ENCODE measurements at places on chromosomes 6 and 20.

DNA sequence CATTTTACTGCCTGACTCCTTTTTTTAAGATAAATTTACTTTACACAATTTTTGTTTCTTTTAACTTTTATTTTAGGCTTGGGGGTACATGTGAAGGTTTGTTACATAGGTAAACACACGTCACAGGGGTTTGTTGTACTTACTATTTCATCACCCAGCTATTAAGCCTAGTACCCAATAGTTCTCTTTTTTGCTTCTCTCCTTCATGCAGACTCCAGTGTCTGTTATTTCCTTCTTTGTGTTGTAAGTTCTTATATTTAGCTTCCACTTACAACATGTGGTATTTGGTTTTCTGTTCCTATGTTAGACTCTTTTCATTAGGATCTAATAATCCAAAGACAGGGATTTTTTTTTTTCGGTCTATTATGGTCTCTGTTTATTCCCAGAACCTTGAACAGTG lies 83.5 kb upstream of the CCN6 start:
- DNase-seq: no peak

- DNase-seq: no peak
Measured at GRCh38 chr6:43798688-43799444, 28.9 kb downstream of the VEGFA start.

- no peak for DNase-seq
Measured at GRCh38 chr6:144519426-144519825, 234.3 kb downstream of the UTRN start.

GRCh38 chr6:6152060-6152459 lies 145.3 kb upstream of the NRN1 start:
- DNase-seq: no peak

- no peak for DNase-seq
Measured at GRCh38 chr6:19297880-19298279, 539.3 kb upstream of the ID4 start.

DNA sequence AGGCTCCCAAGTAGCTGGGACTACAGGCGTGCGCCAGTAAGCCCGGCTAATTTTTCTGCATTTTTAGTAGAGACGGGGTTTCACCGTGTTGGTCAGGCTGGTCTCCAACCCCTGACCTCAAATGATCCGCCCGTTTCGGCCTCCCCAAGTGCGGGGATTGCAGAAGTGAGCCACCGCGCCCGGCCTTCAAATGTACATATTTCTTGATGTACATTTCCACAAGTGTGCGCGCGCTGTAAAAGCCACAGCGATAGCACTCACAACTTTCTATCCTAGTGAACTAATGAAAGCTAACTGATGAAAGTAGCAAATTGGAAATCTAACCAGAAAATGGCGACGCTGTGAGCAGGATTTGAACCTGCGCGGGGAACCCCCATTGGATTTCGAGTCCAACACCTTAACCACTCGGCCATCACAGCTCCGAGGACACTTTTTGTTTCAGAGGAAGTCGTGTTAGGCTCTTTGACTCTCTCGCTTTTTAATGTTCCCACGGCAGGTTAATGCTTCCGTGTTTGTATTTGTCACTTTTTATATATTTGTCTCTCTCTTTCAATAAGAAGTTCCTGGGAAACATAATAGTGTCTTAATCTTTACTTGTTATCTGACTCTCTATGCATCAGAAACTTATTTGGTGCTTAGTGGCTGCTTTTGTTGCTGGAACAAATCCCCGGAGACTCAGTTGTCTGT lies 199.4 kb upstream of the ZNF184 start:
- no peak for DNase-seq

GRCh38 chr6:111625461-111626391 lies 20.0 kb upstream of the TRAF3IP2 start:
- DNase-seq: no peak

DNA sequence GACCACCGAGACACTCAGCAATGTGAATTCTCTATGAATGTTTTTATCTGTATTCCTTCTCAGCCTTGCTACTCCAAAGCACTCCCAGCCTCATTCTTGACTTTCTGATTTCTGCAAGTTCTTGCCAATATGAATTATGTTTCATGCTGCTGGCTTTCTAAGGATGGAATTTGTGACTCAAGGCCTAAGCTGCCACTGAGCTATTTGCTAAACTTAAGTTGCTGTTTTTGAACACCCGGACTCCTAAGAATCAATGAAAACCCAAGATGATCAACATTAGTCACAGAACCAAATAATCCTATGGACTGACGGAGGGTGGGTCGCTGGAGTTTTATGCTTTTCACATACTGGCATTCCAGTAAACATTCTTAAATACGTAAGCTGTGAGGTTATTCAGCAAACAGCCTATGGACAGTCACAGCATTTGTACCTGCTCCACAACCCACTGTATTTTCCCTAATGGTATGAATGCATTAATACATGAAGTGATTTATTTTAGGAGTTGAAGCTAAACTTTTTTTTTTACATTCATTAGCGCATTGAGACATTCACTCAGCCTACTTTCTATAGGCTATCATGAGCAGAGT lies 8.2 kb upstream of the PXDC1 start:
- no peak for DNase-seq

All from stimulated activated CD4-positive, alpha-beta T cell treated with anti-CD3 and anti-CD28 coated beads, Interleukin-4, amount 100 ng/mL, for 48 hours (primary cell).